ENCODE measurements at places on chromosomes 7 and 10. TPM values are rescaled to one million over a fixed set of nuclear protein-coding genes. Genes with fewer than 3 reads are reported as not detected.

GRCh38 chr7:85204061-85204460, 17.2 kb upstream of the SEMA3D start:
- H3K4me1 ChIP-seq, result no peaks in the 10 kb centered on the region
- no peaks in the 10 kb centered on the region for H3K36me3 ChIP-seq
- no peaks in the 10 kb centered on the region for H3K27me3 ChIP-seq
- no peak overlapping the region for H3K4me3 ChIP-seq

LHPP gene
- total RNA-seq, result 17.0 TPM

GRCh38 chr7:96723622-96724021, 14.0 kb upstream of the SEM1 start:
- H3K4me1 ChIP-seq, result no peaks in the 10 kb centered on the region
- DNase-seq, result no peak
- H3K36me3 ChIP-seq, result no peaks in the 10 kb centered on the region
- no peak overlapping the region for H3K4me3 ChIP-seq
- no peaks in the 10 kb centered on the region for H3K27me3 ChIP-seq

DNA sequence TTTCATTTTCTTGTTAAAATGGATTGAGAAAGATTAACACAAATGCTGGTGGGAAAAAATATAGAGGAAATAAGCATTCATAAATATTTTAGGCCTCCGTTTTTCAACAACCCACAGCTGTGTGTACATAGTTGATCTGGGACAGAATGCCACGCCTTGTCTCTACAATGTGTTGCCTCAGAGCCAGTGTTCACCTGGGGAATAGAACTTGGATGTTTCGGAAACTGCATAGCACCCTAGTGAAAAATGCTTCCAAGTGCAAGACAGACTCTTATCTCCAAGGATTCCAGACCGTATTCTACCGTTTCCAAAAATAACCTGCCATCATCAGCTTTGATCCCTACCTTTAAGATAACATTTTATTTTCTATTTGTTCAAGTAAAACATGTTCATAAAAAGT, 260.9 kb downstream of the SDK1 start:
- H3K27ac ChIP-seq, result no peak overlapping the region
- no peaks in the 10 kb centered on the region for H3K36me3 ChIP-seq
- H3K4me1 ChIP-seq, result no peaks in the 10 kb centered on the region
- no peaks in the 10 kb centered on the region for H3K27me3 ChIP-seq

DNA sequence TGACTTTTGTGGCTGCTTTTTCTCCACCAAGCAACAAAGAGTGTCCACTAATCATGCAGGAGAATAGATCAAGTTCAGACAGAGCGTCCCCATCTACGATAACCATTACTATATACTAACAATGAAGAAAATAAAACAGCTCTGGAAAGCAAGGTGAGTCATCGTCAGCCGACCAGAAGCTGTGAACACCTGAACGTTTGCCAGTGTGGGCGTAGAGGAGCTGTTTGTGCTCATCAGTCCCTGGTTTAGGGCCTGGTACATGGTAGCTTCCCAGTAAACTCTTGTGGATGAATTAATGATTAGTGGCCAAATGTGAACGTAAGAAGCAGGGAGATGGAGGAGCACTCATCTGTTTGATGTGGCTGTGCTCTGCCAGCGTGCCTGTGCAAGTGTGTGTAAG, 180.7 kb downstream of the EVX1 start:
- no peak overlapping the region for H3K4me3 ChIP-seq
- no peak overlapping the region for H3K27ac ChIP-seq
- no peaks in the 10 kb centered on the region for H3K4me1 ChIP-seq
- H3K27me3 ChIP-seq, result no peaks in the 10 kb centered on the region
- peaks cover 4% of the 10 kb centered on the region for H3K36me3 ChIP-seq
- DNase-seq, result peak; percentile 63

DNA sequence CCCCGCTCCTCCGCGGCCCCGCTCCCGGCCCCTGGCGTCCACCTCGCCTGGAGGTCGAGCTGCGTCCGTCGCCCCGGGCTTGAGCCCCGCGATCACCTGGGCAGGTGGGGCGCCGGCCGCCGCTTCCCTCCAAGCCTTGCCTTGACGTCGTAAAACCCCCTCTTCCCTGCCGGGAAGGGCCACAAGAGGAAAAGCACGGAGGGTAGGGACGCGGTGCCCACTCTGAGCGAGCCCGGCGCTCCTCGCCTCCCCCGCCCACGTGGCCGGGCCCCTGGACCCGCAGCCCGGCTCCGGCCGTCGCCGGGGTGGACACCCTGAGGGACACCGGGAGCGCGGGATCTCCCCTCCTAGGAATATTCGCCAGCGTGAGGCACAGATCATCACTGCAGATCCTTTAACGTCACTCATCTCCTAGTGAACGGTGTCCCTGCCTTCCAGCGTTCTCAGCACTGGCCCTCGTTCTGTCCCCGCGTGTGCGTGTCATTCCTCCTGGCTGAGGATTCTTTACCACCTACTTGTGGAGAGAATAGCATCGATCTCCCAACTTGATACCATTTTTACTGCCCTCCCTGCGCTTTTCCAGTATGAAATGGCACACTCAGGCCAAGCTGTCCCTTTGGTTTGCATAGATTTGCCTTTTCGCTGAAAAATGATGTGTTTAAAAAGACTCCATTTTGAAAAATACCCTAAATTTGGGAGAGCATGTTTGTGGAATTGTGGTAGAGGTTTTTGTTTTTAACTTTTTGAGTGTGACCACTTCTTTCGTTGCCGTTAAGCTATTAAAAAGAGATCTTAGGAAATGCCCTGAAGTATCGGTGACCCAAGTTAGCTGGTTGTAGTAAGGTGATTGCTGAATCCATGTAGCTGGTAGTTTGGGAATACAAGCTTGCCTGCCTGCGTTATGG, 649 bp downstream of the ACTR3B start:
- H3K27ac ChIP-seq, result peak overlapping the region; percentile 98
- H3K4me3 ChIP-seq, result peak overlapping the region; percentile 97
- DNase-seq, result no peak
- peaks cover 8% of the 10 kb centered on the region for H3K4me1 ChIP-seq
- no peaks in the 10 kb centered on the region for H3K27me3 ChIP-seq

GRCh38 chr7:85285527-85285926, 98.7 kb upstream of the SEMA3D start:
- no peak overlapping the region for H3K27ac ChIP-seq
- H3K4me1 ChIP-seq, result no peaks in the 10 kb centered on the region
- no peak for DNase-seq

- H3K27ac ChIP-seq, result no peak overlapping the region
- H3K4me3 ChIP-seq, result no peak overlapping the region
- no peak for DNase-seq
- no peaks in the 10 kb centered on the region for H3K36me3 ChIP-seq
Observed at GRCh38 chr10:20274571-20274970, 458.3 kb downstream of the PLXDC2 start.

DNA sequence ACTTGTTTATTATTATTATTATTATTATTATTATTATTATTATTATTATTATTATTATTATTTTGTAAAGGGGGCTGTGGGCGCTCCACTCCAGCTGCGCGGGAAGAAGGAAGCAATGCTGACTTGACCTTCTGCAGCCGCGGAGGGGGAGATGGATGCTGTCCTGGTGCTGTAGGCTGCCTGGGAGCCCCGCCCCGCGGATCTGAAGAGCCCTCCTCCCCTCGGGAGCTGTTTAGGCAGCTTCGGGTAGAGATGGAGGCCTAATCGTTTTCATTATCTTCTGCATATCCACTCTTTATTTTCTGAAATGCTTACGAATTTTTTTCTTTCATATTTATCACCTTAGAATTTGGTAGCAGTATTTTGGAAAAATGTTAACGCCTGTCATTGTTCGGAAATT, 101.2 kb upstream of the KLF6 start:
- H3K36me3 ChIP-seq, result no peaks in the 10 kb centered on the region
- H3K27me3 ChIP-seq, result no peaks in the 10 kb centered on the region
- no peak for DNase-seq
- H3K4me1 ChIP-seq, result no peaks in the 10 kb centered on the region

RAMP3 gene
- 103 TPM for total RNA-seq

Data from breast epithelium (tissue), 4 donors.